ENCODE measurements at places on chromosomes 4 and X.
A peak's percentile ranks its signal among the peaks of the same experiment; 100 is the strongest.

GRCh38 chr4:123701131-123701575 is 304.6 kb downstream of the SPRY1 start:
- peak; percentile 9 for DNase-seq

DNA sequence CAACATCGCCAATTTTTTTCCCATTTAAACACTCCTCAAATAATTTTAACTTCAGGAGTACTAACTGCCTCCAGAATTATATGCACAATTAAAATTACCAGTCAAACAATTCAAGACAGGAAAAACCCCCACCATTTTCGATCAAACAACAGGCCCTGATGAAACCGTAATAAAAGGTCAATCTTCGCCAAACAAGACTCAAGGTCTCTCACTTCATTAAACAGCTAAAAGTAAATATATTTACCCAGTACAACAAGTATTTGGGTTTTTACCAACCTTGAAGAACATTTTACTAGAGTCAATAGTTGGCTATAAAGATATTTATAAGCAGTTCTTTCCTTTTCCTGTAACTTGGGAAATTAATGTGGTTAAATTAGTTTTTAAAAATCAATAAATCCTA is 28.3 kb downstream of the RFC1 start:
- no peak for DNase-seq

GRCh38 chrX:23504895-23505294 is 162.4 kb upstream of the PRDX4 start:
- DNase-seq: no peak

DNA sequence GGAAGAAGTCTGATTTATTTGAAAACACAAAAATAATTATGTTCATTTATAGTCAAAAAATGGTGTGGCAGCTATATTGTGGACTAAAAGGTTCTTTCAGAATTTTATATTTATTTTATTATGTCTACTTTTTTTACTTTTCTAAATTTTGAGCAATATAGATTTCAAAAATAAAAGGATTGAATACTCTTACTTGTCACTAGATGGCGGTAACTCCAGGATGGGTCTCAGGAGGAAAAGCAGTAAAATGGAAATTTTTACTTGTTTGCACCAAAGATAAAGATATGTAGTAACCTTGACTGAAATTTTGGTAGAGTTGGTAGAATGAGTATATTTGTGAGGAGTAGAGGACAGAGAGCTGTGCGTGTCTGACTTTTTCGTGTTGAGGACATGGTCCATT is 14.5 kb upstream of the DACH2 start:
- no peak for DNase-seq

- no peak for DNase-seq
Observed at GRCh38 chrX:110432091-110432905, 73.7 kb downstream of the RTL9 start.

DNA sequence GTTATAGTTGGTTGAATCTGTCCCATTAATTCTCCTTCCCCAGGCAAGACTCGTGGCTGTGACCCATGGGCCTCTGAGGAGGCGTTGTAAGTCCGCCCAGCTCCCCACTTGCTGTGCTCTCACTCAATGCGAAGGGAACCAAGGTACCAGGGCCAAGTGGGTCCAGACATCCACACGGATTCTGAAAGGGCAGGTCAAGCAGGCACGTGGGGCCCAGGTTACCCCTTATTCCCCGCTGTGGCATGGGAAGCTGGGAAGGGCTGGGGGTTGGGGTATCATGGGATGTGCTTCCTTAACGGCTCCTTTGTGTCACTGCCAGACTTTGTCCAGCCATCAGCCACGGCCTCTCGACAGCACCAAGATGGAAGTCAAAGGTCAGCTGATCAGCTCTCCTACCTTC is 3.1 kb downstream of the CCDC120 start:
- no peak for DNase-seq

DNA sequence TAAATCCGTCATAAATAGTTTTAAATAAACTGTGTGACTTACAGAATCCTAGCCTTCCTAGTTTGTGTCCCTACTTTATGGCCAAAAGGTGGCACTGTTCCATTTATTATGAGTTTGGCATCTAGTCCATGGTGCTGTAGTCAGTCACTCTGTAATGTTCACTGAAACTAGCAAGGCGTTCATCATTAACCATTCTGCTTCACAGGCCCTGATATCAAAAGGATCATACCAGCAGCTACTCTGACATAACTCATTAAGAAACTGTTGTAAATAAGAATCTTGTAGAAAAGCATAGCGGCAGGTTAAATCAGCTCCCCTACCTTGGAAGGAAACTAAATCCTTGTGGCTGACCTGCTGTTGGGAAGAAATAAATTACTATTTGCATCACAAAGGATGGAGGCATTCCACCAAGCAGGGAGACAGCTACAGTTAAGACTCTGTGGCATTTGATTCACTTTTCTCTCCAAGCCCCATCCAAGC is 919.6 kb upstream of the DIAPH2 start:
- peak; percentile 11 for DNase-seq
